Activated T-cell treated with anti-CD3 and anti-CD28 coated beads, Interleukin-2, amount 50 U/mL, for 72 hours (primary cell): ENCODE measurements at places on chromosomes 13 and 19. TPM values are rescaled to one million over a fixed set of nuclear protein-coding genes. Genes with fewer than 3 reads are reported as not detected.
A peak's percentile ranks its signal among the peaks of the same experiment; 100 is the strongest.

Gene TIMM13
- total RNA-seq, result 51.4 TPM

Gene KLK5
- total RNA-seq, result not detected

Gene KHSRP
- total RNA-seq, result 253 TPM

Gene NAPSA
- total RNA-seq, result 53.3 TPM

Gene ZNF492
- 0.93 TPM for total RNA-seq

Gene CYP2A6
- total RNA-seq, result not detected

Gene TMEM150B
- total RNA-seq, result not detected

Gene SOX21
- not detected for total RNA-seq

Gene LAIR1
- 8.3 TPM for total RNA-seq

Gene HCN2
- 1.1 TPM for total RNA-seq

Gene IL12RB1
- total RNA-seq, result 20.4 TPM

GRCh38 chr19:6343462-6343861 lies 10.1 kb upstream of the ACER1 start:
- H3K27ac ChIP-seq, result no peak overlapping the region
- no peaks in the 10 kb centered on the region for H3K36me3 ChIP-seq
- no peaks in the 10 kb centered on the region for H3K27me3 ChIP-seq
- H3K4me1 ChIP-seq, result peaks cover 13% of the 10 kb centered on the region

GRCh38 chr13:50248516-50249143 lies 233.4 kb downstream of the KCNRG start:
- no peak overlapping the region for H3K4me3 ChIP-seq
- H3K27me3 ChIP-seq, result peaks cover 78% of the 10 kb centered on the region
- no peak for DNase-seq
- H3K4me1 ChIP-seq, result peaks cover 39% of the 10 kb centered on the region

DNA sequence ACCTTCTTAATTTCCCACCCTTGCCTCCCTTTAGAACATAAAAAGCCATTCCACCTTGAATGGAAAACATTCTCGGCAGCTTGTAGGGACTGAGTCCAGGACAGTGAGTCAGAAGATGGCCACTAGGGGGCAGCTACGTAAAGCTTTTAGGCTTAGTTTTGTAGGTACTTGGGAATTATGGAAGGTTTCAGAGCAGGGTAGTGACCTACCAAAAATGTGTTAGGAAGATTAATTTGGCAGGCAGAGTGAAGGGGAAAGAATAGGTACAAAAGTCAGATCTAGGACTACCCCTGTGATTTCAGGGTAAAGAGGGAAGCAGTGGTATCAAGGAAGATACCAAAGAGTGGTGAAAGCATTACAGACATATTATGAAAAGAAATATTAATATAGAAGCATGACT lies 198.4 kb downstream of the NDFIP2 start:
- no peak overlapping the region for H3K4me3 ChIP-seq
- H3K27ac ChIP-seq, result no peak overlapping the region
- no peaks in the 10 kb centered on the region for H3K36me3 ChIP-seq
- DNase-seq, result peak; percentile 50

- H3K36me3 ChIP-seq, result no peaks in the 10 kb centered on the region
- H3K4me1 ChIP-seq, result peaks cover 13% of the 10 kb centered on the region
- H3K27me3 ChIP-seq, result no peaks in the 10 kb centered on the region
Observed at GRCh38 chr13:97367016-97367822, 66.8 kb upstream of the RAP2A start.

DNA sequence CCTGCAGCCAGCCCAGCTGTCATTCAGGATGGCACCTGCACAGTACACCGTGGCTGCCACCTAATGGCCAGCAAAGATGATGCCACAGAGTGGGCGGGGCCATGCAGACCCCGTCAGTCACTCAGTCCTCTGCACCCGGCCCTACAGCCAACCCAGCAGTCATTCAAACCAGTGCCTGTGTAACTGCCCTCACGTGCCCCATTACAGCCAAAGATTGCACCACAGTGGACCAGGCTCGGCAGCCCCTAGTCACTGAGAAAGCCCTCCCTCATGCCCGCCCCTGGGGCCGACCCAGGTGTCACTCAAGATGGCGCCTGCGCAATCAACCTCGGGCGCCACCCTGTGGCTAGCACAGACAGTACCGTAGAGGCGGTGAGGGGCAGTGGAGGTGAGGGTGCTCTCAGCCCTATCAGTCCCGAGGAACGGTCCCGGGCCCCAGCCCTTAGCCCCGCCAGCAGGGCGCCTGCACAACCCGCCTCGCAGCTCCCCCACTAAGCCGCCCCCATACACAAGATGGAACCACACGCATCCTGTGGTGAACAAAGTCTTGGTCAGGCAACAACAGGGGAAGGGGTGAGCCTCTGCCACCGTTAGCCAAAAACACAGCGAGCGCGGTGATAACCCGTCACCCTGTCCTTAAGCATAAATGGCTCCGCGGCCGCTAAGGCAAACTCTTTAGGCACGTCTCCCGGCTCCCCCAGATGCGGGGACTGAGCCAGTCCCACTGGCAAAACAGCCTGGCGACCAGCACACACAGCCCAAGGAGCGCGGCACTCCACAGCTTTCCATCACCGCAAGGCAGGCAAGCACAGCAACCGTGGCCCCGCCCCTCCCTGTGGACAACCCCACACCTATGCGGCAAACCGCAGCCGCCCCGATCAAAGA lies 2.3 kb downstream of the PEG3 start:
- H3K27me3 ChIP-seq, result no peaks in the 10 kb centered on the region
- H3K27ac ChIP-seq, result no peak overlapping the region
- peak; percentile 4 for DNase-seq

- H3K4me1 ChIP-seq, result peaks cover 38% of the 10 kb centered on the region
- H3K27ac ChIP-seq, result peak overlapping the region; percentile 1
- peak overlapping the region; percentile 20 for H3K4me3 ChIP-seq
- peak; percentile 29 for DNase-seq
- H3K36me3 ChIP-seq, result peaks cover 5% of the 10 kb centered on the region
Observed at GRCh38 chr13:42547612-42548011, 26.3 kb upstream of the TNFSF11 start.

GRCh38 chr19:41587838-41588210 lies 11.9 kb downstream of the CEACAM21 start:
- no peak overlapping the region for H3K4me3 ChIP-seq
- H3K36me3 ChIP-seq, result peaks cover 8% of the 10 kb centered on the region
- no peak overlapping the region for H3K27ac ChIP-seq

- no peaks in the 10 kb centered on the region for H3K36me3 ChIP-seq
- no peak overlapping the region for H3K27ac ChIP-seq
- H3K27me3 ChIP-seq, result no peaks in the 10 kb centered on the region
- no peaks in the 10 kb centered on the region for H3K4me1 ChIP-seq
Observed at GRCh38 chr19:29006057-29006735, 206.8 kb downstream of the UQCRFS1 start.

DNA sequence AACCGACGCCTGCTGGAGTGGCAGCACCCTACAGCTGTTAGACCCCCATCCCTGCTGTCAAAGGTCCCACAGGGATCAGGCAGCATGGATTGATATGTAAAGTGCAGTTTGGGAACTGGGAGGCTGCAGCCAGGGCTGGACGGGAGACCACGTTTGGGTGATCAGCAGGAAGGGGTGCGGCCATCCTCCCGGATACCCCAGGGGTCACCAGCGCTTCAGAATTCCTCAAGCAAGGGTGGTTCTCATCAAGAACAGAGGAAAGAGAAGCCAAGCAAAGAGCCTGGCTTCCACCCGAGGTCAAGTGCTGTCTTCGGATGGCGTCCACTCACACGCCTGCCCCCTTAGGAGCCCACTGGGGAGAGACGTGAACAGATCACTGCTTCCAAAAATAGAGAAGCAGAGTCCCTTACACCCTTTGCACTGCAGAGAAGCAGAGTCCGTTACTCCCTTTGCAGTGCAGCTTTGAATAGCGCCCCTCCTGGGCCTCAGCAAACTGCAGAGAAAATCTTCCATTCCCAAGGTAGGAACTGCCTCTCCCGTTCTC lies 35.5 kb downstream of the DHRS12 start:
- no peaks in the 10 kb centered on the region for H3K27me3 ChIP-seq
- no peak overlapping the region for H3K4me3 ChIP-seq
- no peak for DNase-seq

DNA sequence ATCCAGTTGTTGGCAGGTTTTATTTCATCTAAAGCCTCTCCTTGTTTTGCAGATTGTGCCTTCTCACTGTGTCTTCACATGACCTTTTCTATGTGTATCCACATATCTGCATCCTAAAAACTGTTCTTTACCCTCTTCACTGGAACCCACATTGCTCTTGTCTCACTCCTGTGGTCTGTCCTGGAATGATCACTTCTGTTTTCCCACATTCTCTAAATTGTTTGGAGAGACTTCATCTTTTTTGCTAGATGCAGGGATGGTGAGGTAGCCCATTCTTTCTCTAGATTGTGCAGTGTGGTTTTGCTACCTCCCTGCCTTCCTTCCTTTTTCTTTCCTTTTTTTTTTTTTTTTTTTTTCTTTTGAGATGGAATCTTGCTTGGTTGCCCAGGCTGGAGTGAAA lies 608.6 kb upstream of the MIR17HG start:
- no peak overlapping the region for H3K4me3 ChIP-seq
- no peaks in the 10 kb centered on the region for H3K4me1 ChIP-seq
- DNase-seq, result no peak
- H3K36me3 ChIP-seq, result peaks cover 3% of the 10 kb centered on the region
- H3K27me3 ChIP-seq, result no peaks in the 10 kb centered on the region
- H3K27ac ChIP-seq, result no peak overlapping the region

- H3K36me3 ChIP-seq, result peaks cover 4% of the 10 kb centered on the region
- H3K4me3 ChIP-seq, result peak overlapping the region; percentile 68
- H3K4me1 ChIP-seq, result peaks cover 81% of the 10 kb centered on the region
- no peak for DNase-seq
- peak overlapping the region; percentile 88 for H3K27ac ChIP-seq
Observed at GRCh38 chr13:41008349-41008980, 10.7 kb downstream of the ELF1 start.

DNA sequence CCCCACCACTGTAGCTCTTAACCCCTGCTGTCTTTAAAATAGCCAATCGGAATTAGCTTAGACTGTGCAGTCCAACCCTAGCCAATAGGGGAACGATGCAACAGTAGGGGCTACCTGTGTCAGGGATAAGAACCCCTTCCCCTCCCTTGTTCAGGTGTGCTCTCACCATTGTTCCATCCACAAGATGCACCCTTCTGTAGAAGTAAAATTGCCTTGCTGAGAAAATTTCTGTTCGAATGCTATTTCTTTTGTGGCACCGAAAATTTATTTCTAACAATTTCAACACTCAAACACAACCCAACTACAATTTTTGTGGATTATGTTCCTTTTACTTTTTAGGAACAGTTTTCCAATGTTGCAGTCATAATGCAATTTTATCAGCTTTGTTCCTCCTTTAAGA lies 3.6 kb upstream of the ZNF583 start:
- no peak for DNase-seq
- no peak overlapping the region for H3K27ac ChIP-seq
- no peak overlapping the region for H3K4me3 ChIP-seq
- peaks cover 30% of the 10 kb centered on the region for H3K4me1 ChIP-seq
- no peaks in the 10 kb centered on the region for H3K27me3 ChIP-seq
- peaks cover 44% of the 10 kb centered on the region for H3K36me3 ChIP-seq

DNA sequence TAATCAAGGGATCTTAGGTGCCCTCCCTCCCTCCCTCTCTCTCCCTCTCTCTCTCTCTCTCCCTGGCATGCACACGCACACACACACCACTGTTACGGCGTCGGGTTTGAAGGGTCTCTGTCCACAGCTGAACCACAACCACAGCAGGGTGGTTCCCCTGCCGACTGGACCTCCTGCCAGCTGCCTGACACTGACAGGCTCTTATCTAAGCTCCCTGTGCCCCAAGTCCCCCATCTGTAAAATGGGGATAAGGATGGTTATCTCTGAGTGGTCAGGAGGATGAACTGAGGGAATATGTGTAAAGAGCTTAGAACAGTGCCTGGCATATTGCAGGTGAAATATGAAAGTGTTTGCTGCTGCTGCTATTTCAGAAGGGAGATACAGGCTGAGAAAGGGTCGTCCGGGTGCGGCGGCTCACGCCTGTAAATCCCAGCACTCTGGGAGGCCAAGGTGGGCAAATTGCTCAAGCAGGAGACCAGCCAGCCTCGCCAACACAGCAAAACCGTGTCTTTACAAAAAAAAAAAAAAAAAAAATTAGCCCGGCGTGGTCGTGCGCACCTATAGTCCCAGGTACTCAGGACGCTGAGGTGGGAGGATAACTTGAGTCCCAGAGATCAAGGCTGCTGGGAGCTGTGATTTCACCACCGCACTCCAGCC lies 852 bp upstream of the SHISA7 start:
- no peak overlapping the region for H3K4me3 ChIP-seq
- no peak overlapping the region for H3K27ac ChIP-seq
- H3K27me3 ChIP-seq, result peaks cover 58% of the 10 kb centered on the region
- peaks cover 6% of the 10 kb centered on the region for H3K36me3 ChIP-seq
- DNase-seq, result no peak
- H3K4me1 ChIP-seq, result peaks cover 25% of the 10 kb centered on the region

- H3K27ac ChIP-seq, result no peak overlapping the region
- H3K27me3 ChIP-seq, result no peaks in the 10 kb centered on the region
- no peak overlapping the region for H3K4me3 ChIP-seq
- DNase-seq, result no peak
- no peaks in the 10 kb centered on the region for H3K36me3 ChIP-seq
Observed at GRCh38 chr19:17610384-17610783, 54.9 kb downstream of the COLGALT1 start.

DNA sequence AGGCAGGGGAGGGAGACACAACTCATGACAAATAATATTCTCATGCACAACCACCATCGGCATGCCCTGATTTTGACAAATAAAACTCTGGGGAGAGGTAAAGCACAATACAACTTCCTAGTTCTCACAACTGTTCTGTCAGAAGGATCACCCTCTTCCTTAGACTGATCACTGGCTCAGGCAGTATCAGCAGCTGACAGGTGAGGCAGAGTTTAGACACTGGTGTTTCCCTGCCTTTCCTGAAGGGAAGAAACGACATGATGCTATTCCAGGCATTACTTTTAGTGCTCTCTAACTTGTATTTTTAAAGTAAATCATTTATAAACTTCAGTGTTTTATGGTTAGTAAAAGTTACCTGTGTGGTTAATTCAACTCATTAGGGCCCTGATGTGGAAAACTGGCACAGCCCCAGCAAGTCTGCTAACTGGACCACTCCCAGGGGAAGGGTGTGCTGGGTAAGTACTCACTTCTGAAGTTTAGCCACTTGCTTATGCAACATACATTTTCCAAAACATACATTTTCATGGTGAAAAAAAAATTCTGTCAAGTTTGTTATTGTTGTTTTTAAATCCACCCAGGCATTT lies 82.8 kb downstream of the CRYL1 start:
- H3K36me3 ChIP-seq, result peaks cover 7% of the 10 kb centered on the region
- no peak for DNase-seq
- peaks cover 16% of the 10 kb centered on the region for H3K4me1 ChIP-seq
- no peak overlapping the region for H3K27ac ChIP-seq
- H3K4me3 ChIP-seq, result no peak overlapping the region
